ENCODE measurements at places on chromosomes 11 and 22. TPM values are rescaled to one million over a fixed set of nuclear protein-coding genes. Genes with fewer than 3 reads are reported as not detected.
A peak's percentile ranks its signal among the peaks of the same experiment; 100 is the strongest.

DNA sequence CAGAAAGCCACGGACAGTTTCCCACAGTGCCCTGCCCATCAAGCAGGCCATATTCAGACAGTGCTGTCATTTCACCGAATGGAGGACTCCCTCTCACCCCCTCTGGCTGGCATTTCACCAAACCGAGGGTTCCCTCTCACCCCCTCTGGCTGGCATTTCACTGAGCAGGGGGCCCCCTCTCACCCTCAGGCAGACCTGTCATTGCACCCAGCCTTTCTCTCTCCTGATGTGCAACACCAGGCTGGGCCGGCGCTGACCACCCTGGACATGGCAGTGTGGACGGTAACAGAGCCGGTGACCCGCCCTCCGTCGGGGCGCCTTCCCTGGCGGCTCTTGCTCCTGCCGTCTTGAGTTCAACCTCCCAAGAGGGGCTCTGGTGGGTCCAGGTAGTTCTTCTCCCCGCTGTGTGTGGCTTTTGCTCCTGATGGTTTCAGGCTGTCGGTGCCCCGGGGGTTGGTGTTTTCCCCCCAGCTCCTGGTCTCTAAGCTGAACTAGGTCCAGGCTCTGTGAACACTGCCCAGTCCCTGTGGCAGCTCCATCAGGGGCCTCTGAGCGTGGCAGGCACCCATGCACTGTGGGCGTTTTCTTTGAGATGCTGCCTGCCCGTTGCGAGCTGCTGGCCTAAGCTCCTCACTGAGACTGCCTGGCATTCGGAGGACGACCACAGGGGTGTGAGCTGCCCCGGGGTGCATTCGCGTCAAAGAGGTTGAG lies 46.9 kb downstream of the SMIM38 start:
- DNase-seq = no peak

GRCh38 chr11:11836676-11837231 lies 5.0 kb upstream of the USP47 start:
- no peak for DNase-seq

DNA sequence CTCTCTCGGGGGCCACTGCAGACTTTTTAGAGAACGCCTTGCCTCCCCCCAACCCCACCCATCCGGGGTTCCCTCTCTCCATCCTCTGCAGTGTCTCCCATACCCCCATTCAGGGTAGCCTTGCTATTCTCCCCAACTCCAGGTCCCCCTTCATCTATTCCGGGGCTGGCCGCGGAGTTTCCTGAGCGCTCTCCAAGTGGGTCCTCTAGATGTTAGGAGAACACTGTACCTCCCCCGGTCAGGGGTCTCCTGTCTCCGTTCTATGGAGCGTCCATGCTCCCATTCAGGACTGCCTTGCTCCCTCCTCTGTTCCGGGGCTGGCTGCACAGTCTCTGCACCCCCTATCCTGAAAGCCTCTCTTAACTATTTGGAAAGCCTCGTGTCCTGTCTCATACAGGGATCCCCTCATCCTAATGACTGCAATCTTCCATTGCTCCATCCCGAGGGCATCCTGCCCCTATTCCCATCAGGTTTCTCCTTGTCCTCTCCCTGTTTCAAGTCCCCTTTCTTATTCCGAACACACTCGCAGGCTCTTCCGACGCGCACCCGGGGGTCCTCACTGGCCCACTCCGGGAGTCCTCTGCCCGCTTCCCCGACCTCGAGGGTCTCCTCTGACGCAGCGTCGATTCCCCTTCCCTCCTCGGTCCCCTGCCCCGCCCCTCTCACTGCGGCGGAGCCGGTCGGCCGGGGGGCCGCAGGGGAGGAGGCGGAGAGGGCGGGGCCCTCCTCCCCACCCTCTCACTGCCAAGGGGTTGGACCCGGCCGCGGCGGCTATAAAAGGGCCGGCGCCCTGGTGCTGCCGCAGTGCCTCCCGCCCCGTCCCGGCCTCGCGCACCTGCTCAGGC lies at the start of gene NEFH:
Gene NEFH (plus strand): TSS at position 802 of the 845 bp plus-strand sequence. CDS start 45 bp downstream, outside the sequence.
- DNase-seq = no peak

DNA sequence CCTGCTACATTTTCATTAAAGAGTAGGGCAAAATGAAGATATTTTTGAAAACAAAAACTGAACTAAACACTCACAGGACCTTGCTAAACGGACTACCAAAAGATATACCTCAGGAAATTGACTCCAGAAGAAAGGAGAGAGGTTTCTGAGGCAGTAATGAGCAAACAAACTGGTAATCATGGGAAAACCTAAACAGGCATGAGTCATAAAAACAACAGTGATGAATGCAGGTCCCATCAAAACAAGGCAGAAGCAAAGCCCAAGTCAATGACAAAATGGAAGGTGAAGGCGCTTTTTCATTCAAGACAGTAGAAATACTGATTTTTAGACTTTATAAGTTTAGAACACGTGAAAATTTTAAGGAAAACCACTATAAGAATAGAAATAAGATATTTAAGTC lies 104.5 kb downstream of the EFCAB6 start:
- DNase-seq = no peak

DNA sequence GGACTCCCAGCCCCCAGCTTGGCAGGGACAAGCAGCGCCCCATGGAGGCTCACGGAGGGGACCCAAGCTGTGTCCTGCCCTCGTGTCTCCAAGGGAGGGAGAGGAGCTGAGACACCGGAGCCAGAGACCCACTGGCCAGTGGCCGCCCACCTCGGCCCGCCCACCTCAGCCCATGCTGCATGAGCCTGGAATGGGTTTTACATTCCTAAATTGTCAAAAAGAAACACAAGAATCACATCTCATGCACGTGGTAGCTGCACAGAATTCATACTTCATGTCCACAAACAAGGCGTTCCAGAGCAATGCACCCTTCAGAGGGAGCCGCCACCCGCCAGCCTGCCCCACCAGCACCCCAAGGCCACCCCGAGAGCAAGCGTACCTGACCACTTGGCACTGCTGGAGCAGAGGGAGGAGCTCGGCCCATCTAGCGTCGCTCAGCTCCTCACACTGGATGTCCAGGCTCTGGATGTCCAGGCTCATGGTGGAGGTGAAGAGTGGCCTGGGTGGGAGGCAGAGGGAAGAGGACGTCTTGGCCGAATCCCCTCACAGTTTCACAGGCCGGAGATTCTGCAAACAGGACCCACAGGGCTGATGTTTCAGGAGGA lies 5.3 kb downstream of the RNH1 start:
- DNase-seq = no peak

GRCh38 chr11:75855206-75855605 lies 40.2 kb downstream of the UVRAG start:
- DNase-seq = no peak

GRCh38 chr11:69320326-69320725 lies 26.4 kb downstream of the MYEOV start:
- no peak for DNase-seq

DNA sequence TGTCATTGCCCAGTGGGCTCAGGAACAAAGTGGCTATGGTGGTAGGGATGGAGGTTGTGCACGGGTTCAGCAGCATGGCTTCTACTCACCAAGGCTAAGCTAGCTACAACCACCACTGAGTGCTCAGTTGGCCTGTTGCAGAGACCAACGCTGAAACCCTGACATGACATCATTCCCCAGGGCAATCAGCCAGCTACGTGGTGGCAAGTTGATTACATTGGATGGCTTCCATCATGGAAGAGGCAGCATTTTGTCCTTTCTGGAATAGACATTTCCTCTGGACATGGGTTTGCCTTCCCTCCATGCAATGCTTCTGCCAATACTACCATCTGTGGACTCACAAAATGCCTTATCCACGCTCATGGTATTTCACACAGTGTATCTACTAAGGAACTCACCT lies 634.3 kb downstream of the OPCML start:
- DNase-seq = no peak

- no peak for DNase-seq
Measured at GRCh38 chr11:67274768-67275605, 8.7 kb downstream of the GRK2 start.

DNA sequence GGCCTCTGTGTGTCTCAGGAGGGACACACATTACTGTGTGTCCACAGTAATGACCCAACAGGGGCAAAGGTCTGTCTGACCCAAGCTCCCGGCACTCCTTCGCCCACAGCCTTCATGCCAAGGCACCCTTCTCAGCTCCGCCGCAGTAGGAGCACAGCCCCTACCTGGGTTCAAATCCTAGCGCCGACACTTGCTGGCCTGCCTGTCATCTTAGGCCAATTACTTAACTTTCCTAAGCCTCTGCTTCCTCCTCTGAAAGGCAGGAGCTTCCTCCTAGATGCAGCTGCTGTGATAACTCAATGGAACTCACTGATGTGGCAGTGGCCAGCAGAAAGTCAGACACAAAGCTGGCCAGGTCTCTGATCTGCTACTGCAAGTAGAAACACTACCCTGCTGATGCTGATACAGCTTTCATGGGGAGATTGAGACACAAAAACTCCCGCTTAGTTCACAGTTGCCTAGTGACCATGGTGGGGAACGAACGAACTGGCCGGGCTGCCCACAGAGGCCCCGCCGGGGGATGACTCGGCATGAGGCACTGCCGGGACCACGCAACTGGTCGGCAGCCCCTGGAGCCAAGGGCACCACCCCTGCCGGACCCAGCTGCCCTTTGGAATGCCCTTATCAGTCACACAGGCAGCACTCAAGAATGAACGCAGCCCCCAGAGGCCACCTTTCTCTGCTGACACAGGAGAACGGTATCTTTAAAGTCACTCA lies 8.1 kb downstream of the EHD1 start:
- DNase-seq = no peak

- no peak for DNase-seq
Measured at GRCh38 chr11:24623121-24623520, 126.3 kb downstream of the LUZP2 start.

- no peak for DNase-seq
Measured at GRCh38 chr11:104582431-104582830, 315.8 kb downstream of the CASP12 start.

DNA sequence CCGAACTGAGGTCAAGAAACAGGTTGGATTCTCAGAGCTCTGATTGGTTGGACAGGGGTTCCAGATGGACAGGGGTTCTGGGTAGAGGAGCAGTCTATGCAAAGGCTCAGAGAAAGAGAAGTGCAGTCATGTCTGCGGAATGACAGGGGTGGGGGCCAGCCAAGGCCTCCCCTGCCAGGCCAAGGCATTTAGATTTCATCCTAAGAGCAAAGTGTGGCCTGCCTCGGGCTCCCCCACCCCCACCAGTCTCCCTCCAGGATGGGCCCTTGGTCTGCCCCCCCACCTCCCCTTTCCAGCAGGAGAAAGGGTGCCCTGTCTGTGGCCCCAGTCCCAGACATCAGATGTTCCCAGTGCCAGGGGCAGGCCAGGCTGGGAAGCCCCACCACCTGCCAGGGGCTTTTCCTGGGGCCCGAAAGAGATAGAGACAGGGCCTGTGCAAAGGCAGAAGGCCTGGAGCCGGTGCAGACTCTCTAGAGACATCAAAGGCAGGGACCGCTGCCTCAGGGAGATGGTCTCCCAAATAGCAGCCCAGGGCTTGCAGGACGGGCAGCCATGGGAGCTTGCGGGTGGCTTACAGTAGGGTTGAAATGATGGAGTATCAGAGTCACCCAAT lies 9.4 kb downstream of the SUSD2 start:
- DNase-seq = no peak

DNA sequence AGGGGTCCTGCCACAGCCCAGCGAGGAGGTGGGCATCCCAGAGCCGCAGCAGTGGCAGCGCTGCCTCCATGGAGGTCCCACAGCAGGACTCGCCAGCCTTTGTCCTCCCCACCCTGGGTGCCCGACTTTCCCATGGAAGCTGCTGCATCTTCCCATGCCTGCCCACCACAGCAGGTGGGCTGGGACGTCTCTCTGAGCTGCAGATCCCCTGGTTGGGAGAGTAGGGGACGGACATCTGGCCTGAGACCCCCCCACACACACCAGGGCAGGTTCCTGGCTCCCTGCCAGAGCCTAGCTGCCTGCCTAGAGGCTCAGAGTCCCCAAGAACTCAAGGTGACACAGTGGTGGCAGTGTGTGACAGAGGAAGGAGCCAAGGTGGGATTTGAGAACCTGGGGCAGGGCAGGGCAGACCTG lies 21.5 kb upstream of the PRR5 start:
- DNase-seq = no peak

DNA sequence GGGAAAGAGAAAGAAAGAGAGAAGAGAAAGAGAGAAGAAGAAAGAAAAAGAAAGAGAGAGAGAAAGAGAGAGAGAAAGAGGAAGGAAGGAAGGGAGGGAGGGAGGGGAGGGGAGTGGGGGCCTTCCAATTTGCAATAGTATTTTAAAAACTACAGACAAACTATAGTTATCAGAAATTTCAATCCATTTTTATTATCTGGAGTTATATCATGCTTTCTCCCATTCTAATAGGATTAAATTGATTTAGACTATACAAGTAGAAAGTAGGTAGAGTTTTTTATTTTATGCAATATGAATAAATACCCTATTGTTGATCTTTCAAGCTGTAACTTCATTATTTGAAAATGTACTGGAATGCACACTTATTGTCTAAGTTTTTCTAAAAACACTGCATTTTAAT lies 70.2 kb upstream of the CEP126 start:
- no peak for DNase-seq

DNA sequence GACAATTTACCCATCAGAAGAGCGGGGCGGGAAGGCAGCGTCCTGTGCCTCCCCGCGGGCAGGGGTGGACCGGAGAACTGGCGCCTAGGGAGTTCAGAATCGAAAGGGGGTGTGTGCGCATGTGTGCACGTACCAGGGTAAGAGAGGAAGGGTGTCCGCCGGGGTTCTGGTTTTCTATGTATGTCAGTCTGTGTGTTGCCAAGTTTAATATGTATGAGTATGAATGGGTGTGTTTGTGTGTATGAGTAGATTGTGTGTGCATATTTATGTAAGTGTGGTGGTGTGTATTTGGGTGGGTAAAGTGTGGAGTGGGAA lies 2.0 kb downstream of the KCNC1 start:
- DNase-seq = no peak

GRCh38 chr11:101706541-101706940 lies 122.7 kb upstream of the TRPC6 start:
- peak; percentile 70 for DNase-seq

- no peak for DNase-seq
Measured at GRCh38 chr11:119367661-119368120, 13.8 kb downstream of the USP2 start.

DNA sequence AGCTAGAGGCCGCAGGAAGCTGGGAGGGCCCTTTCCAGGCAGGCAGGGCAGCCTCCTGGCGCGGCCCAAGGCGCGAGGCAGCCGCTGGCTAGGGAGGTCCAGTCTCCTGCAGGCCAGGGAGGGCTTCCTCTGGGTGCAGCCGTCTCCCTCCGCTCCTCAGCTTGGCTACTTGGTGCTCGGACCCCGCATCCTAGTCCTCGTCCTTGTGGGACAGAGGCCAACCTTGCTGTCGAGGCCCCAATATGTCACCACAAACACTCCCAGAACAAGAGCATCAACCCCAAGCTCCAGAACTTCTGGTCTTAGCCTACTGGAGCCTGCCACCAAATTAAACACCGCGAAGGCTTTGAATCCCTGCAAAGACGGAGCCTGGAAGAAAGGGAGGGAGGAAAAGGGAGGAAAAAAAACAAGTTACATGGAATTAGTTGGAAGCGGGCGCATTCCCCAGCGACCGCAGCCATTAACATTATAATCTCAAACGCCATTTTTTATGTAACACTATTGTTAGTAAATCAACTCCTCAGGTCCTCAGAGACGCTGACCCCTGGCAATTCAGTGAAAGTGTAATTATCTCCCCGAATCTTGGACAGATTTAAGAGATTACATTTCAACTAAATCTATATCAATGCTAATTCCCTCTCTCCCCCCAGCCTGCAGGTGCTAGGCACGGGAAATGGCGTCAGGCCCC lies 12.7 kb upstream of the PAX6 start:
- DNase-seq = no peak

The GSTT2B gene
- total RNA-seq = 5.2 TPM

The MAP6 gene
- 2.8 TPM for total RNA-seq

The TREH gene
- total RNA-seq = not detected

The CRYBB2 gene
- not detected for total RNA-seq

The LRRC74B gene
- not detected for total RNA-seq

The ASPHD2 gene
- 9.5 TPM for total RNA-seq

The XNDC1N gene
- 3.7 TPM for total RNA-seq

The KRTAP5-8 gene
- total RNA-seq = not detected

The MPPED2 gene
- not detected for total RNA-seq
